Stomach (tissue), 19 donors: ENCODE measurements at places on chromosomes 4 and X. TPM values are rescaled to one million over a fixed set of nuclear protein-coding genes. Genes with fewer than 3 reads are reported as not detected.
A peak's percentile ranks its signal among the peaks of the same experiment; 100 is the strongest.

DNA sequence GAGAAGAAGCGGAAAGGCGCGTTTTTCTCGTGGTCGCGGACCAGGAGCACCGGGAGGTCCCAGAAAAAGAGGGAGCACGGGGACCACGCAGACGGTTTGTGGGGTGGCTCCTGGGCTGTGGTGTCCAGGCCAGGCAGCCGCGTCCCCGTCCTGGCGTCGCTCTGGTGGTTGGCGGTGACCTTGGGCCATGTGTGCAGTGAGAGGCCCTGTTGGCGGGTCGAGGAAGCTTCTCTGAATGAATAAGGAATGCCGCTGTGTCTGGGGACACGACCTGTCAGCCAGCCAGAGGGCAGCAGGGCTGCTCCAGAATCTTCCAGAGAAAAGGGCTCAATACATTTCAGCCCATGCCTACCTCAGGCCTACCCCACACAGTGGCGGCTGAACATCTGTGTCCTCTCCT is 24.3 kb upstream of the HGFAC start:
- no peak for DNase-seq

The SHISA3 gene
- 4.9 TPM for total RNA-seq

DNA sequence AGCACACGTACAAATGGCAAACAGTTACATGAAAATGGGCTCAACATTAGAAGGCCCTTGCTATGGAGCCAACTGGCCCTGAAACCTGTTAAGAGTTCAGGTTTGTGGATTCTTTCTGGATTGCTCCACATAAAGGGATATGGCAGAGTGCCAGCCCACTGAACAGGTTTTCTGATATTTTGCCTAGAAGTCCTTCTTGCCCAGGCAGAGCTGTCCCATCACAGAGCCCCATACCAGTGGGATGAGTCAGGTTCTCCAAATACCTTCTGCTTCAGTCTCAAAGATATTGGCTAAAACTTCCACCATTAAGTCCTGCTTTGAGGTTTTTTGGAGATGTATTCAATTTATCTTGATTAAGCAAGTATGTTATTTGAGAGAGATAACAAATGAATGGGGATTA is 146.8 kb upstream of the IL1RAPL2 start:
- DNase-seq, result no peak

DNA sequence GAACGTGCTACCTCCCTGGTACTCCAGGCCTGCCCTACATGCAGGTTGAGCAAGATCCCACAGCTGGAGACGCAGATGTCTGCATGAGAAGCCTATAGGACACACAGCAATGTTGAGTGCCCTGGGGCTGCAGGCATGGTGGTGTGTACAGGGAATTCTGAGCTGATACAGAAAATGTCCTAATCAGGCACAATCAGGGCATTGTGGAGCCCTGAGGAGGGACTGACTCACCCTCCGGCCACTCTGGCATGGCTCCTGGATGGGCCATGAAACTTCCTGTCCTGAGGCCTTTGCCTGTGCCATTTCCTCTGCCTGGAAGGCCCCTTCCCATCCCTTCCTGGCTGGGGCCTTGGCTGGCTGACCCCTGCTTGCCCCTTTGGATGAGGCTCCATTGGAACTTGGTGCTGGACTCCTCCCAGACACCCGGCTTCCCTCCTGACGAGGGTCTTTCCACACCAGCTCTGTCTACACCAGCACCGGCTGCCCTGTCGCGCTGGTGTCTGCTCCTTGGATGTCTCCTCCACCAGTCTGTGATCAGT is 16.7 kb upstream of the AFAP1 start:
- DNase-seq, result peak; percentile 51

GRCh38 chrX:37993837-37994619 is 12.3 kb upstream of the SYTL5 start:
- peak; percentile 74 for DNase-seq

DNA sequence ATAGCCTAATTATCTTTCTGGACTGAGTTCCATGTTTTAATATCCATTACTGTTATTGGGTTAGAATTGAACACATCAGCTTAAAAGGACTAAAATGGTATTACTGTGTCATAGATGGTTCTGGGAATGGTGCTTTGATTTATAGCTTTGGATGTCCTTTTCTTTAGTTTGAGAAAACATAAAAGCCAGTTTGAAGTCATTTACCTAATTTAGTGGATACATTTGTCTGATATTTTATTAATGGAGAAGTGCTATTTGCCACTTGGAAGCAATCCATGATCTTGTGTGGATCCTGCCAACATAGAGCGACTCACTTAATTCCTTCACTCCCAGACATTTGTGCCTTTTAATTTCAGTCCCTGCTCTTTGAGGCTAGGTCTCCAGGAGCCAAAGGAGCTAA is 212.4 kb upstream of the PACRGL start:
- DNase-seq, result no peak

- no peak for DNase-seq
Measured at GRCh38 chrX:74138943-74139342, 165.0 kb upstream of the ZCCHC13 start.

The NAP1L2 gene
- 7.6 TPM for total RNA-seq

GRCh38 chr4:25178838-25179261 is 18.6 kb upstream of the SEPSECS start:
- no peak for DNase-seq

DNA sequence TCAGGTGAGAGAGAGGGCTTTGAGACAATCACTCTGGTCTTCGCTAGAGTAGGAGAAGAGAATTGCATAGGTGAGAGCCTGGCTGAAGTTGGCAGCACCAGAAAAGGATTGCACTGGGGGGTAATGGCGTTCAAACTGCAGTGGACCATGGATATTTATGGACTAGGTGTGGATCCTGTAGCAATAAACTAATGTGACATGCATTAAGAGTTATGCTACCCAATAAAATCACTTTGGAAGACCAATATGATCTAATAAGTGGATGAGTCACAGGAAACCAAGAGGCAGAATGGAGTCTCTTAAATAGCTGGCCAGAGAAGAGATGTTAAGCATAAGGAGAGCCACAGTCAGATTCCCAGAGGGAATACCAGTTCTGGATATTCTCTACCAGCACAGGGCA is 259.8 kb downstream of the FBXO8 start:
- no peak for DNase-seq

The SMARCA5 gene
- total RNA-seq, result 28.1 TPM

The TRPC5OS gene
- not detected for total RNA-seq

DNA sequence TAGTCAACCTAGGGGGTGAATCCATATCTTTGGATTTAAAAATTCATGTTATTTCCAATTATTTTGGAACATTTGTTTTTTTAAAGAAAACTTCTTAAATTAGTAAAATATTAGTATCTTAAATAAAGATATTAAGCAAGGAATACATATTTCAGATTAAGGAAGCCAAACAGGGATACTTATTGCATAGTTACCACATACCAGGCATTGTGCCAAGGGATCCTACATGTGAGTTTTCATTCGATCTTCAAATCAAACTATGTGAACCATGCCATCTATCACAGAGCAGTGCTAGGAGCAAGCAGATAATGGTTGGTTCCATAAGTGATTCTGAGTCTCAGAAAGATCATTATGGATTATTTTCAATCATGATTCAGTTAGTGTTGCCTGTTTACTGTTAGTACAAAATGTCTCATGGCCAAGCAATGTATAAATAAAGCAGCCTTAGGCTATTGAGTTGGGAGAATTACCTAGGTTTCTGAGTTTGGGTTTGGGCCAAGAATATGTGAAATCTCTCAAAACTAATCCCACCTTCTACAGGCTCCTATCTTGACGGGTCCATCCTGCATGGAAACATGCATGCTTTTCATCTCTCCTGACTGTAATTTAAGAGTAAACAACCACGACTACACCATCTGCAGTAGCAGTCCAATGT is 176.7 kb downstream of the NPFFR2 start:
- DNase-seq, result no peak

DNA sequence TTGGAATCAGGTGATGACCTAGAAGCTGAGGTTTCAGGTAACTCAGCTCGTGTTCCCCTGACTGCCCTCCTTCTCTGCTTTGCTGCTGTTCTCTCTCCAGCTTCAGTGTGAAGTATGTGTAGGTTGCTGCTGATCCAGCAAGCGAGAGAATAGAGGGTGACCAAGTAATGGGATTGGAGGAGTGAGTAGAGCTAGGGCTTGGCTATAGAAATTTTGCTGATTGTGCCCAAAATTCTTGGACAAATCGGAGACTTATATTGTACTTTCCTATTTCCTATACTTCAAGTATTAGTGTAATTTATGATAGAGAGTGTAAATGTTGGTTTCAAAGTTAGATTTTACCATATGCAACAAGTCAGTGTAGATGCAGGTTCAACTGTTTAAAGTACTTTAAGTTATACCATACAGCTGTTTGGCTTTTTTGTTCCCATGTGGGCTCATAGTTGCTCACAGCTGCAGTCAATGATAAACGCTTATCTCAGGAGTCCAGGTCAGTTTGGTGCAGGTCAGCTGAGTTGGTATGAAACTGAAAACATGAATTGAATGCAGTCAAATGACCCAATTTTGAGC is 48.0 kb downstream of the RAPGEF2 start:
- DNase-seq, result peak; percentile 44

DNA sequence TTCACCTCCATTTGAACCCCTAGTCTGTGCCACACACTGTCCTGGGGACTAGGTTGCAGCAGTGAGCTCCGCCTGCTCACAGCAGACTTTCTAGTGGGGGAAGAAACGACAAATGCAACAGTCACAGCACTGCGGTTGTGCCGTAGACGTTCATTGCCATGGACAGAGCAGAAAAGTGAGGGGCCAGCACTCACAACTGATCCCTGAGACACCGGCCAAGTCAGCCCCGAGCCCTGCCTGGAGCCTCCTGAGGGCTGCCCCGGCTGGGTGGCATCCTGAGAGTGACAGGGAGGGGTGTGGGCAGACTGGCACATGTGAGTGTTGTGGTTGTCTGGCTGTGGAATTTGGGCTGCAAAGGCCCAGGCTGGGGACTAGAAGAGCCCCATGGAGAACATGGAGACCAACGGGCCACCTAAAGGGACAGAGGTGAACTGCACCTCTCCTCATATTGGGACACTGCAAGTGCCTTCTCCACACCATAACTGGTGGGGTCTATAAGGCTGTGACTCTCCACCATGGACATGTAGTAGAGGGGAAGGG is 4.6 kb downstream of the DUSP9 start:
- peak; percentile 11 for DNase-seq

The CLOCK gene
- total RNA-seq, result 34.4 TPM

DNA sequence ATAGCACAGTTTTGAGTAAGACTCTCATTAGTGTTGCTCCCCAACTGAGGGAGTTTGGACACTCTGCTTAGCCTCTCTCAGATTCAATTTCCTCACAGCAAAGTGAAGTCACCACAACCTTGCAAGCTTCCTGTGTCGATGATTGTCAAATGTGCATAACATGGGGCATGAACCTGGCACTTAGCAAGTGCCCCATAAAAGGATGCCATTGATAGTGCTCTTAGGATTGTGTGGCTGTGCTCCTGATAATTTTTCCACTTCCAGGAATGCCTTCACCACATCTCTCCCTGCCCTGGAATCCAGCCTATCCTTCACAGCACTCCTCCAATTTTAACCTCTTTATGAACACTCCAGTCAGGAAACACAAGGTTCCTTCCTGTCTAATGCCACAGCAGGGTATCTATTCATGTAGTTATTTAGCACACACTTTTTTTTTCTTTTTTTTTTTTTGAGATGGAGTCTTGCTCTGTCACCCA is 309.4 kb downstream of the PPP3CA start:
- DNase-seq, result peak; percentile 11

GRCh38 chr4:38625508-38625907 is 38.5 kb upstream of the KLF3 start:
- no peak for DNase-seq

DNA sequence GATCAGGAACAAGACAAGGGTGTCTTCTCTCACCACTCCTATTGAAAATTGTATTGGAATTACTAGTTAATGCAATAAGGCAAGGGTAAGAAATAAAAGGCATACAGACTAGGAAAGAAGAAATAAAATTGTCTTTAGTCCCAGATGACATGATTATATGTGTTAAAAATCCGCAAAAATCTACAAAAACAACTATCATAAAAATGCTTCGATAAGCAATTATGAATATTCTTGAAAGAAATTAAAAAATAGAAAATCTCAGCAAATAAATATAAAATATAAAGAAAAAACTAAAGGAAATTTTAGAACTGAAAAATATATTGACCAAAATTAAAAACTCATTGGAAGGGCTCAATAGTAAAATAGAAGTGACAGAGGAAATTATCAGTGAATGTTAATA is 243.3 kb downstream of the ZNF674 start:
- DNase-seq, result no peak

DNA sequence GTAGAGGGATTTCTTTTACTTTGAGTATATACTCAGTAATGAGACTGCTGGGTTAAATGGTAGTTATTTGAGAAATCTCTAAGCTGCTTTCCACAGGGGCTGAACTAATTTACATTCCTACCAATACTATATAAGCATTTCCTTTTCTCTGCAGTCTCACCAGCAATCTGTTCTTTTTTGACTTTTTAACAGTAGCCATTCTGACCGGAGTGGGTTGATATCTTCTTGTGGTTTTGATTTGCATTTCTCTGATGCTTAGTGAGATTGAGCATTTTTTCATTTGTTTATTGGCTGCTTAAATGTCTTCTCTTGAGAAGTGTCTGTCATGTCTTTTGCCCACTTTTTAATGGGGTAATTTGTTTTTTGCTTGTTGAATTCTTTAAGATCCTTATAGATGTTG is 43.3 kb downstream of the SPCS3 start:
- no peak for DNase-seq
